ENCODE measurements at places on chromosomes 7 and 10.

DNA sequence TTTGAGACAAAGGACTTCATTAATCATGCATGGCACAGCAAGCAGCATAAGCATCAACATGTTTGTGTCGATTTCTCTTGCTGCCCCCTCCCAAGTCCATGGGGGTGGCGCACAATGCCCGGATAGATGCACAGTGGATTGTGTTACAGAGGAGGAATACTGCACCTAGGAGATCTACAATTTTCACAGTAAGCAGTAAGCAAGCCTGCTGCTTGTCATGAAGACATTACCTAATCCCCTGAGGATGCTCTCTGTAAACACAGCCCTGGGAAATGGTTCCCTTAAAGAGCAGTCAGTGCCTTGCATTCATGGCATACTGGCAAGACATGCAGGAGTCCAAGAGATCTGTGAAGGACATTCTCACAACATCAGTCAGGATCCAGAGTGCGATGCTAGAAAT lies 137.7 kb downstream of the ETV1 start:
- no peak for DNase-seq

- no peak for DNase-seq
Observed at GRCh38 chr10:1190052-1190395, 133.8 kb downstream of the WDR37 start.

DNA sequence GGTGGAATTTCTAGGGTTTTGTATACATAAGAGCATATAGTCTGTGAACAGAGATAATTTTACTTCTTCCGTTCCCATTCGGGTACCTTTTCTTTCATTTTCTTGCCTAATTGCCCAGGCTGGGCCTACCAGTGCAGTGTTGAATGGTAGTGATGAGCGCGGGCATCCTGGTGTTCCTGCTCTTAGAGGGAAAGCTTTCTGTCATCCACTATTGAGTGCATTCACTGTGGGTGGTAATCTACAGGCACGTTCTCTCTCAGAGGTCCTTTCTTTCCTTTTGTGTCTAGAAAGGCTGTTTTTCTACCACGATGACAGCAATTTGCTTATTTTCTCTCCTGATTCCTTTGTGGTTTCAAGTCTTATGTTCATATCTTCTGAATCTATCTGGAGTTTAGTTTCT lies 65.0 kb downstream of the INPP5A start:
- no peak for DNase-seq

DNA sequence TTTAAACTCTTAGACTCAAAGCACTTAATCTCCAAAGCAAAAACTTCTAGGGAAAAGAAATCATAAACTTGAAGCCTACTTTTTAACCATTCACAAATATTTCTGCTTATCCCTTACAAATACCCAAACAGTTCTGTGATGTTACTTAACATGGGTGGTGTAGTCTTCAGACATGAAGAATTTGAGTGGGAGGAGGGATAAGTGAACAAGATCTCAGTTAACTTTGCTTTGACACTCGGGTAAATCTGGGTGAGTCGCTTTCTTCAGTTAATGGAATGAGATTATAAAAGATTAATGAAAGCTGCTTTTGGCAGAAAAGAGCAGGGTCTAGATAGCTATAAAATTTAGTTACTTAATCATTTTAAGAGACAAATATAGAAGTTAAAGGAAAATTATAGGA lies 47.5 kb downstream of the RNF133 start:
- no peak for DNase-seq

DNA sequence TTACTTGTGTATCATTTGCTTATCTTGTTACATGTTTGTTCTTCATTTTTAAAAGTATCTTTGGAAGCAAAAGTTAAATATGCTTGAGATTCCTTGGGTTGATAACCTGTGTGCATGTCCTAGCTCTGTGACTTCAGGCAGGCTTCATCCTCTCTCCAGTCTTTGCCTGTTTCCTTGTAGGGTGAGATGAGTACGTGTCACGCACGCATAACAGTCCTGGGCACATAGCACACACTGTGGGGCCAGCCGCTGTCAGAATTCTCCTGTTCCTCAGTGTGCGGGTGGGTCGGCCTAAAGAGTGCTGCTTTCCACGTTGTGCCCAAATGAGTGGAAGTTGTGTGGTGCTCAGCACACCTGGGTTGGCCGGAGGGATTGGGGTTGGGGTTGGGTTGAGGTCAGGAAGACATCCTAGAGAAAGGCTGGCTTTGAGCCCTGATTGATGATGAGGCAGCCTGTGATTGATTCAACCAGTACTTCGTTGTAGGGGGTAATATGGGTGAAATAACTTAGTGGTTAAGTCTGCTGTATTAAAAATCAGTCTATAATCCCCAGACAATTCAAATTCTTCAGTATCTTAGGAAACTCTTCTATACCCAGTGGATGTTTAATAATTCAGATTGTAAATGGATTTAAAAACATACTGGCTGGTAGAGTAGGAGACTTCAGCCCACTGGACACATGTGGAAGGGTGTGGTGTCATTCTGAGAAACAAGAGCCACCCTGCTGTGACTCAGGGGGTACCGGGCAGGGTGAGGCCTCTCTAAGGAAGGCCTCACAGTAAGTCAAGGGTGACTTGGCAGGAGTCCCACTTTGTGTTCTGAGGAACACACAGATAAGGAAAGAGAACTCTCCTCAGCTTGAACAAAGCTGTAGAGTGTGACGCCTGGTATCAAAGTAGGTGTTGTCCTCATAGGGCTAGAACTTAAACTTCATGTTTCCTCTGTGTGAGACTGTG lies 54.8 kb downstream of the DAGLB start:
- DNase-seq: peak; percentile 48

DNA sequence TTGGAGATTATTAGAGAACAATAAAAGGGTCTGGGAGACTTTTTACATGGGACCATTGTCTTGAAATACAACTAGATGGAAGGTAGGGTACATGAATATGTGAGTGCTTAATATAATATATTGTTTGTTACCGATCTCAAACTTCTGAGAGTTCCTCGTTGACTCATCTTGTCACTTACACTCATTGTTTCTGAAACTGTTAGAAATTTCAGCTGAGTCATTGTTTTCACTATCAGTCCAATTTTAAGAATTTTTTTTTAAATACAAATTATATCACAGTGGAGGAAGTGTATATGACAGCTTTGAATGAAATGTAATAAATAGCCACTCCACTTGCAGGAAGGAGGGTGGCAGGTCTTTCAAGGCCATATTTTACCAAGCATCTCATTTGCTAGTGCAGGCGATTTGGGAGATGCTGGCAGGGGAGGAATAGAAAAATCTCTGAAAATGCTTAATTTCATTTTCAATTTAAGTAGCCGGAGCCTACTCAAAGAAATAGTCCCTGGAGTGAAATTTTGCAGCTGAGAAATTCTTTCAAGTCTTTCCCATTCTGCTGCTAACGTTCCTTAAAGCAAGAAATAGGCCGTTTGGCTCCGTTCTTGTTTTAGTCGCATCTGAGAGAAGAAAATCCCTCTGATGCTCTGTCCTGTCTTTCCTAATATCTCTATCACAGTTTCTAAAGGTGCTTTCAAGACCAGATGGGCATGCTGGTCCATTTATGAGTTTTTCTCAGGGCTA lies 1404.2 kb upstream of the CELF2 start:
- DNase-seq: no peak

DNA sequence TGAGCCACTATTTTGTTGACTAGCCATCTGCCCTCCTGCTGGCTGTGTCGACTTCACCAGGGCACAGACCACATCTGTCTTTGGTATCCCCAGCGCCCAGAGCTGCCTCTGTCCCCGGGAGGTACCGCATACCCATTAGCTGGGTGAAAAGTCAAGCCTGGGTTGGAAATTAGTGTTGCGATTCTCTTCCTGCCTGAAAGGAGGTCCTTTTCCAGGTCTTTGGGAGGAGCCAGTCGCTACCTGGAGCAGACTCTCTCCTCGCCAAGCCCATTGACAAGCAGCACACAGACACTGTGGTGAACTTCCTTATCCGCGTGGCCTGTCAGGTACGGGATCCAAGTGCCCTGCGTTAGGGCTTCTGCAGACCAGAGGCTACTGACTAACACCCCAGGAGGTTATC lies 79.4 kb downstream of the TRRAP start:
- DNase-seq: no peak

- DNase-seq: no peak
Observed at GRCh38 chr7:584122-584465, 64.4 kb upstream of the PDGFA start.

DNA sequence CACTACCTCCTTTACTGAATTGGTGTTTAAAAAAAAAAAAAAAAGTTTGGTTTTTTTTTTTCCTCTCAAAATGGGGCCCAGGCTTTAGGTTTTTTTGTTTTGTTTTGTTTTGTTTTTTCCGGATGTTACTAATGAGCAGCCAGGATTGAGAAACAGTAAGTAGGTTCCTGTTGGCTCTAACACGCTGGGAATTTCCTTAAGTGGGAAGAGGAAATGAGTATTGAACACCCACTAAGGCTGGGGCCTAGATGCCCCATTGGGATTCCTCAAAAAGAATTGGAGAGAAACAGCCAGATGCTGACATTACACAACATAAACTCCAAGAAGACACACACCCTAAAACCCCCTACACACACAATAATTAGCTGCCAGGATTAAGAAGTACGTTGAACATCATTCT lies 102.2 kb upstream of the NANOS1 start:
- DNase-seq: no peak

DNA sequence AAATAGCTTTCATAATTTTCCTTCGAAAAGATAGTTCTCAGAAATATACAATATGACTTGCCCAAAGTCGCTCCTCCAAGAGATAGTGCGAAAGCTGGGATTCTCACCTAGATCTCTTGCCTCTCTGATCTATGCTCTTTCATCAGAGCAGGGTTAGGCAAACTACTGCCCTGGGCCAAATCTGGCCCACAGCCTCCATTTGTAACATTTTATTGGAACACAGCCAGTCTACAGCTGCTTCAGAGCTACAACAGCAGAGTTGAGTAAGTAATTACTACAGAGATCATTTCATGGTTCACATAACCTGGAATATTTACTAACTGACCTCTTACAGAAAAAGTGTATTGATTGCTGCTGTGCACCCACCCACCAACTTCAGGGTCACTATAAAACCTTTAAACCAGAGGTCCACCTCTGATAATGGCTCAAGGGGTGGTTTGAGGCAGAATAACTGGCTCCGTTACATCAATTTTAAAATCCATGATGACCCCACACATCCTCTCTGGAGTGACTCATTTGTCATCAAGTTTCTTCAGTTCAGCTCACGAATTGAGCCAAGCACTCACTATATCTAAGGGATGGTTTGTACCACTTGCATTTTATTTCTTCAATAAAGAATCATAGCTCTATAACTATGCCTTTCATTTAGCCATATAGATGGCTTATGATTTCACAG lies 1019.0 kb downstream of the XPNPEP1 start:
- no peak for DNase-seq

DNA sequence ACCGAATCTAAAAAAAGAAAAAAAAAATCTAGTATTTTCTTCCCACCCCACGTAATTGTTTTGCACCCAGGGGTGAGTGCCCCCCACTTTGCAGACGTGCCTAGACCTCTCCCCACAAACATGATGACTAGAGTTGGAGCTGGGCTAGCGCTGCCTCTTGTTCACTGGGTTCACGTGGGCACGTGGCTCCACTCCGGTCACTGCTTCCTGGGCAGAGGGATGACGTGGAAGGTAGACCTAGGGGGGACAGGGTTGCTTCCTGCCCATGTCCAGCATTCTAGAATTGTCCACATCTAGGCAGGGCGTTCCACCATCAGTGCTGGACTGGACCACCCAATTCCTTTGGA lies 861 bp upstream of the LIMK1 start:
- no peak for DNase-seq

GRCh38 chr7:12637819-12638592 lies 49.4 kb upstream of the ARL4A start:
- DNase-seq: no peak

DNA sequence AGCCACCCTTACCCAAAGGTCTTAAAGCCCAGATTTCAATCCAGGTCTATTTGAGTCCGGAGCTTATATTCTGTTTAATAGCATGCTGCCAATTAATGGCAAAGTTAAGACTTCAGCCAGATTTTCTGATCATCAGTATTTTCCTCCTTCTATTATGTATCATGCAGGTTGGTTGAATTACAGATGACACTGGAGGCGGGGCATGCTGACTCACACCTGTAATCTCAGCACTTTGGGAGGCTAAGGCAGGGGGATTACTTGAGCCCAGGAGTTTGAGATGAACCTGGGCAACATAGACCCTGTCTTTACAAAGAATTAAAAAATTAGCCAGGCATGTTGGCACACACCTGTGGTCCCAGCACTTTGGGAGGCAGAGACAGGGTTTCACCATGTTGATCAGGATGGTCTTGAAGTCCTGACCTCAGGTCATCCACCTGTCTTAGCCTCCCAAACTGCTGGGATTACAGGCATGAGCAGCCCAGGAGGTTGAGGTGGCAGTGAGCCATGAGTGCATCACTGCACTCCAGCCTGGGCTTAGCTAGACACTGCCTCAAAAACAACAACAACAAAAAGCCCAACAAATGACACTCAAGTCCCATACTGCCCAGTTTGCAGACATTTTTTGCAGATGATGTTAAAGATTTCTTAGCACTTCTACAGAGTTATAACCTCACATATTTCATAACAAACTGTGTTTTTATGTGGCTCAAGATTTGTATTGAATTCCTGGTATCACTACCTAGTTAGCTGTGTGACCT lies 62.5 kb downstream of the MCU start:
- DNase-seq: no peak

GRCh38 chr7:70710011-70710480 lies 421.9 kb upstream of the GALNT17 start:
- no peak for DNase-seq

DNA sequence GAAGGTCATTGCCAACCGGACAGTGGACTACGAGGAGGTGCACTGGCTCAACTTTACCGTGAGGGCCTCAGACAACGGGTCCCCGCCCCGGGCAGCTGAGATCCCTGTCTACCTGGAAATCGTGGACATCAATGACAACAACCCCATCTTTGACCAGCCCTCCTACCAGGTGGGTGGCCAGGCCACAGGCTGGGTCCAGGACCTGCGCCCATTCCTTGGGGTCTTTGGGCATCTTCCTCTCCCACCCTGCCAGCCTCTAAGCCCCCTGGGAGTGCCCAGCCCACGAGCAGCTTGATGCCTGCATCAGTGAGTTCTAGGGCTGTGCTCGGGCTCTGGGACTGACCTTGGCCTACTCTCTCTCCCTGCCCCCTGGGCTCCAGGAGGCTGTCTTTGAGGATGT lies 25.8 kb upstream of the VSIR start:
- DNase-seq: no peak

DNA sequence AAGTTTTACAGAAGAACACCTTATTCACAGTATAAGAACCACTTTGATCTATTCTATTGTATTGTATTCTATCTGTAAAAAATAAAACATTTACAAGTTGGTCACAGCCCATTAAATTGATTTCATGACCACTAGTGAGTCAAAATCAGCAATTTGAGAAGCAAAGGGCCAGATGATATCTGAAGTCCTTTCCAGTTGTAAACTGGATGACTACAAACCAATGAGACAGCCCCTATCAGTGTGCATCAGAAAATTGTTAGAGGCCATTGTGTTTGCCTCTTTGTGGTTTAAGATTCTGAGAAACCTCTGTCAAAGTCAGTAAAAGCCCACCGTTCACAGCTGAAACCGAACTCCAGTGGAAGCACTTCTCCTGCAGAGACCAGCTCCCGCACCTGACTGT lies 54.8 kb downstream of the TBXAS1 start:
- DNase-seq: no peak

GRCh38 chr7:69364813-69365643 lies 233.2 kb upstream of the AUTS2 start:
- DNase-seq: no peak

All from pulmonary artery endothelial cell (primary cell).